ENCODE measurements at places on chromosomes 12 and 14.

DNA sequence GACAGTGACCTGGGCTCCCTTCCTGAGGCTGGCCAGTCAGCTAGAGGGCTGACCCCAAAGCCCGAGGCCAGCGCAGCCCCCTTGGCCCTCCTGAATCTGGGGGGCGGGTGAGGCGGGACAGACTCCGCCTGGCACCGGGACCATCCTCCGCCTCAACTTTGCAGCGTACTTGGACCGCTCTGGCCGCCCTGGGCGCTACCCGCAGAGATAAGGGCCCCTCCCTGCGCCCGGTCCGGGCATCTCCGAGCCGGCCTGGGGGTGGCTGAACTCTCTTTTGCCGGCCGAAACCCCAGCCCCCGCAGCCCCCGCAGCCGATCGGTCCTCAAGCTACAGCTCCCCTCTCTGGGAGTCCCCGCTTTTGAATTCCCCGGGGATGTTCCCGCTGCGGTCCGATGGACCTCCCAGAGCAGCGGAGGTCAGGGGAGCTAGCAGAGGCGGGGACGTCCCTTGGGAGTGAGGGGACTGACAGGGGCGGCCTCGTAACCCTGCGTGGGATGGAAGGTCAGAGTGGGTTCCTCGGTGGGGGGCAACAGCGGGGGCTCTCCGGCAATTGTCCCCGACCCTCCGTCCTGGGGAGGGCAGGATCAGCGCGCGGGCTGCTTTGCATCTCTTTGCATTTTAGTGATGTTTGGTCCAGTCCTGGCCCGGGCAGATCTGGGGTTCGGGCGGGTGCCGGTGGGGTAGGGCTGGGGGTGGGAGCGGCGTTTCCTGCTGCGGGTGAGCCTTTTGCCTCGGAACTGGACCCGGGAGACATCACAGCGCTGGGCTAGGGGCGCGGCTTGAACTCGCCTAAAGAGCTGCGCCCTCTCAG, at the start of gene CRIP1:
Gene CRIP1, plus strand, starts transcription at position 724 of the 811 bp plus-strand sequence. CDS start 374 bp downstream, outside the sequence.
- no peak for DNase-seq

DNA sequence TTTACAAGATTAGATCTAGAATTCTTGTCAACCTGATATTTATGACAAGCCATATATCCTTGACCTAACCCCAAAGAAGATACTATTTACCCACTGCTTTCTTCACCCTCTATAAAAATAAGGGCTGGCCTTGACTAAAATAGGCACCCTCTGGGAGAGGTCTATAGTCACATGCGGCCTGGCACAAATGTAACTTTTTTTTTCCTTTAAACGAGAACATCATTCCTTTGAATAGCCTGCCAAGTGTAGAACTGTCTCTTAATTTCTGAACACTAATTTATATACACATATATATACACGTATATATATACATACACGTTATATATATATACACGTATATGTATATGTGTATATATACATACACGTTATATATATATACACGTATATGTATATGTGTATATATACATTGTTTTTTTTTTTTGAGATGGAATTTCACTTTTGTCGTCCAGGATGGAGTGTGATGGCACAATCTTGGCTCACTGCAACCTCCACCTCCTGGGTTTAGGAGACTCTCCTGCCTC, 18.6 kb downstream of the PPTC7 start:
- no peak for DNase-seq

- DNase-seq, result no peak
Measured at GRCh38 chr12:62744551-62744950, 190.4 kb downstream of the PPM1H start.

DNA sequence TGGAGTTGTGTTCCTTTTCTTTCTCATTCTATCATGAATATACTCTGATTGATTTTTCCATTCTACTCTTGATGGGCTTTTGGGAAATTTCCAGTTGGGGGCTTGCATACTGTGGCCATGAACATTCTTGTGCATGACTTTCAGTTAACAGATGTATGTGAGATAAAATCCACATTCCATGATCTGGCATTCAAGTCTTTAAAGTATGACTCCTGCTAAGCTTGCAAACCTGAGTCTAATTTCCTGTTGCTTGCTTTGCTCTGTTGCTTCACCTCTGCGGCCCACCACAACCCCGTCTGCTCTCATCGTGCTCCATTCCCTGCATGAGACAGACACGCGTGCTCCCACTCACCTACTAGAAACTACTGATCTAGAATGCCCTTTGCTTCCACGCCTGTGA, 24.3 kb upstream of the NPAS3 start:
- no peak for DNase-seq

DNA sequence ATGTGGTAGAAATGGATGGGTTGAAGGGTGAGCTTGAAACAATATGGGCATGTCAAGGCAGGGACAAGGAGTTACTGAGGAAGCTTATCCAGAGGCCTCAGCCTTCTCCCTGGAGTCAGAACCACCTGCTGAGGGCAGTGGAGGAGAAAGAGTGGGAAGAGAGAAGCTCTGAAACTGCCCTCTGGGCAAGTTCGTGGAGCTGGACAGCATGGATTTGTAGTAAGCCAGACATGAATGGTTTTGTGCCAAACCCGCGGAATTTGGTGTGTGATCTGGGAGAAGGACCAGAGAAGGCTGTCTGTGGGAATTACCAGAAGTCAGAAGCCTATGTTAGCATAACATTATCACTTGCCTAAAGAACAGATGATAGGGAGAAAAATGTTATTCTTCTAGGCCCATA, 164.8 kb downstream of the SLC41A2 start:
- DNase-seq, result no peak

GRCh38 chr12:31246470-31246850, 79.5 kb downstream of the SINHCAF start:
- no peak for DNase-seq

GRCh38 chr12:55850893-55851292, 8.2 kb upstream of the MMP19 start:
- DNase-seq, result no peak

DNA sequence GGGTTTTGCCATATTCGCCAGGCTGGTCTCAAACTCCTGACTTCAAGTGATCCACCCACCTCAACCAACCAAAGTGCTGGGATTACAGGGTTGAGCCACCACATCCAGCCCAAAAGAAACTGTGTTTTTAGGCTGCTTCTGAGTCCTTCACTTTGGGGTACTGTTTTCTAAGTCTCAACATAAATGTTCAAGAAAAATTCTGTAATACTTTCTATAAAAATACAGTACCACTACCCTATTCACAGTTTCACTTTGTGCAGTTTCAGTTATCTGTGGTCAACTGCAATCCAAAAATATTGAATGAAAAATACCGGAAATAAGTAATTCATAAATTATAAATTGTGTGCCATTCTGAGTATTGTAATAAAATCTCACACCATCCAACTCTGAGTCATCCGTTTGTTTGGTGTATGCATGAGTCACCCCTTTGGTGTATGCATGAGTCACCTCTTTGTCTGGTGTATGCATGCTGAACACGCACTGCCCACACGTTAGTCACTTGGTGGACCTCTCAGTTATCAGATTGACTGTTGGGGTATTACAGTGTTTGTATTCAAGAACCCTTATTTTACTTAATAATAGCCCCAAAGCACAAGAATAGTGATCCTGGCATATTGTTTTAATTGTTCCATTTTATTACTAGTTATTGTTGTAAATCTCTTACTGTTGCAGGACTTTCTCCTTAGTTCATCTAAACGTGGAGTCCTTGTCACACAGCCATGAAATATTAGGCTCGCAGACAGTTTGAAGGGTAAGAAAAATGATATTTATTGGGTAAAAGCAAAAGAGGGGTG, 190.2 kb downstream of the FSCB start:
- DNase-seq, result peak; percentile 66

DNA sequence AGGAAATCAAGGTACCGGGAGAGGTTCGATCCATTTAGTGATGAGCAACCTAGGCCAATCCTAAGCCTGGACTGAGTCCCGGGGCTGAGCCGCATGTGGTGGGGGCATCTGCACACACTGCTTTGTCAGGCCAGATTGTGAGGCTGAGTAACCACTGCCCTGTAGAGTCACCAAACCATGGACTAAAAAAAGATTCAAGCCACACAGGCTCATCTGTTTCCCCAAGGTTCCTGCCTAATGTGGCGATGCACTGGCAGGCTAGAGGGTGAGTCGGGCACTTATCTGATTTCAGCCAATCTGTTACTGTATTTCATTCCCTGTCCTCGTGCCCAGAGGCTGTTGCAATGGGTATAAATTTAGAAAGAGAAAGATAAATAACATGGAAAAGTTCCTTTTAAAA, 140.8 kb downstream of the TTC7B start:
- DNase-seq, result peak; percentile 23

DNA sequence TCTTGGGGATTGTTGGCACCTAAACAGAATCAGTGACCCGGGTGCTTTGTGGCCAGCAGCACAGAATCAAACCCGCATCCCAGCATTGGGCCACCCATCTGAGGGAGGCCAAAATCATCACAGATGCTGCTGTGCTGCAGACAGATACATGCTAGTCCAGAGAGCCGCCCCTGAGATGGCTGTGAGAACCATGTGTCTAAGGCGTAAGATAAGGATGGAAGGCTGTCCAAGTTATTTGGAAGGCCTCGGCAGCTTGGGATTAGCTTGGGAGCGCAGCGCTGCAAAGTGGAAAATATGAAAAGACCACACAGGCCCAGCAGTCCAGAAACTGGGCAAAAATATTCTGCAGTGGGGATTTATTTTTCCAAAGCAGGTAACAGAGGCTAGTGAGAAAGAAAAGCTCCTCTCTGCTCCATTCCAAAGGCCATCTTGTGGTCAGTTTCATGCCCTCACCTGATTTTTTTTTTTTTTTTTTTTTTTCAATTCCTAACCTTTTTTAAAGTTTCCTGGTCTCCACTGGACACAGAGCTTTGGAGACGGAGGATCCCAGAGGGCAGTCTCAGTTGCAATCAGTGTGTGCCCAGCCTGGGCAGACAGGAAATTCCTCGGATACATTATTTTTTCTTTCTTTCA, 178.9 kb upstream of the BCL2L14 start:
- DNase-seq, result peak; percentile 5

DNA sequence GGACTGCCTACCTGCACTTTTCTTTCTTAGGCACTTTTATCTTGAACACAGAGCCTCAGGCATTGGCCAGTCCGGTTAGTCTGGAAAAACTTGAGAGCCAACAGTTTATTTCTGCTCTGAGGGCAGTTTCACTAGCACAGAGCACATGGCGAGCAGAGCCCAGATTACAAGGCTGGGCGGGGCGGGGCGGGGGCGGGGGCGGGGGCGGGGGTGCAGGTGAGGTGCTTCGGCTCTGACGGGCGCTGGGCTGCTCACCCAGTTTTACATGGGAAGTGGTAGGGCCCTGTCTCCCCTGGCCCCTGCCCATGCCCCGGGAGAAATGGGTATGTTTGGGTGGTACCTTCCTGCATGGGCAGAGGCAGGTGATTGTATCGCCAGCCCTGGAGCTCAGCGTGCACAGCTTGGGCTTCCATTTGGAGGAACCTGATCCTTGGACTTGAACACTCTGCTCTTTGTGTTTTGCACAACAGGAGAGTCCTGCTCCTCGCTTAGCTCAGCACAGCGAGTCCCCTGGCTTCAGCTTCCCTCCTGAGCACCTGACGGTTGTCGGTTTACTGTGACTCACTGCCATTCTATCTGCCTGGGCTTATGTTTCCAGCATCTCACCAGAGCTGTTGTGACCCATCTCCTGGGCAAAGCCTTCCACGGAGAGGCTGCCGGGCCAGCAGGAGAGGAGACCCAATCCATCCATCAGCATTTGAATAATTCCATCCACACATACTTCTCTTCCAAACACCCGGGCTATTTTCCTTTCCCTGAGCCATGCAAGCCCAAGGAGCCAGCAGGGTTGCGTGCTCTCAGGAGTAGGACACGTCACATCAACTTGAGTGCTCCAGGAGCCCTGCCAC, 108.5 kb downstream of the ARF6 start:
- no peak for DNase-seq

GRCh38 chr12:132161036-132161781, 17.0 kb downstream of the NOC4L start:
- no peak for DNase-seq

GRCh38 chr12:57011438-57012424, 4.6 kb downstream of the TAC3 start:
- DNase-seq, result no peak

DNA sequence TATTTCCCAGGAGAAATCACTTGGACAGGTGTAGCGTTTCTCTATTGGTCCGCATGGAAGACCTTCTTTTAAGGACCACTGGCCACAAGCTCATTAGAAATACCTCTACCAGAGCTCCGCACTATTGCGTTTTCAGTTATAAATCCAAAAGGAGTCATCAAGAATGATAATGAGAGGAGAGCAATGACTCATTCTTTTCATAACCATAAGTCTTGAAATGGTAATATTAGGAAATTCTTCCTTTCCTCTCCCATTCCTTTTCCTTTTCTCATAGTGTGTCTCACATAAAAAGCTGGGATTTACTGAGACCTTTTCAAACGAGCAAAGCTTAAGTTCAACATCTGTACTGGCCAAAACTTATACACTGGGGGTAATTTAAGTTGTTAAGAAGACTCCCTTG, 215.7 kb downstream of the CPNE8 start:
- DNase-seq, result peak; percentile 85

DNA sequence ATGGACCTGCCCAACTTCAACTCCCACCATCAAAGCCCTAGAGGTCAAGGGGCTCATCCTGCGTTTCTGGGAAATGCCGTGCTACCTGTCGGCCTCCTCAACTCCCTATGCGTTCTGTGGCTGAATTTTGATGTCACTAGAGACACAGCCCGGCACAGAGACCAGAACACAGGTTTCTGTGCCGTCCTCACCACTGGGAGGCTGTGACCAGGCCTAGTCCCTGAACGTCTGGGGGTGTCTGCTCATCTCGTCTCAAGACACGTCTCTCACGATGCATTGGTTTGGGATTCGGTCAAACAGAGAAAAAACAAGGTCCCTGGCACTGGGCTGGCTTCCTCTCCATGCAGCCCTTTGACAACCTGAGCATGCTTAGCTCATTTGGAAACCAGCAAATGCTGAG, 33.5 kb downstream of the SLC15A4 start:
- no peak for DNase-seq

GRCh38 chr12:8687846-8688601, 9.8 kb upstream of the RIMKLB start:
- peak; percentile 56 for DNase-seq

All from HCEC 1CT (cell line).